IMR-90 (cell line): ENCODE measurements at places on chromosomes 5 and 9. TPM values are rescaled to one million over a fixed set of nuclear protein-coding genes. Genes with fewer than 3 reads are reported as not detected.

- H3K4me3 ChIP-seq = no peak overlapping the region
- H3K27me3 ChIP-seq = no peaks in the 10 kb centered on the region
- no peaks in the 10 kb centered on the region for H3K4me1 ChIP-seq
- H3K36me3 ChIP-seq = no peaks in the 10 kb centered on the region
- DNase-seq = no peak
Observed at GRCh38 chr5:41812156-41812555, 58.1 kb downstream of the OXCT1 start.

DNA sequence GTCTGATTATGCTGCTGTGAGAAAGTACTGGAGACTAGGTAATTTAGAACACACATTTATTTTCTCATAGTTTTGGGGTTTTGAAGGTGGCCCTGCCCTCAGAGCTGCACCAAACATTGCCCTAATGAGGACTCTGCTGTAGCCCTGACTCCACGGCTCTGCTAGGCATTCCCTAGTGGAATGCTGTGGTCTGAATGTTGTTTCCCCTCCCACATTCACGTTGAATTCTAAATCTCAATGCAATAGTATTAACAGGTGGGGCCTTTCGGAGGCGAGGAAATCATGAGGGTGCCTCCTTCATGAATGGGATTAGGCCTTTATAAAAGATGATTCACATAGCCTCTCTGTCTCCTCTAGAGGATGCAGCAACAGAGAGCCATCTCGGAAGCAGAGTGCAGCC lies 25.7 kb downstream of the GADD45G start:
- H3K4me1 ChIP-seq = no peaks in the 10 kb centered on the region
- no peaks in the 10 kb centered on the region for H3K36me3 ChIP-seq
- peaks cover 11% of the 10 kb centered on the region for H3K27me3 ChIP-seq
- H3K27ac ChIP-seq = no peak overlapping the region
- H3K4me3 ChIP-seq = no peak overlapping the region

GRCh38 chr5:152277936-152278335 lies 127.1 kb downstream of the NMUR2 start:
- no peaks in the 10 kb centered on the region for H3K36me3 ChIP-seq
- H3K27ac ChIP-seq = no peak overlapping the region
- H3K4me3 ChIP-seq = no peak overlapping the region
- no peaks in the 10 kb centered on the region for H3K27me3 ChIP-seq
- no peak for DNase-seq

DNA sequence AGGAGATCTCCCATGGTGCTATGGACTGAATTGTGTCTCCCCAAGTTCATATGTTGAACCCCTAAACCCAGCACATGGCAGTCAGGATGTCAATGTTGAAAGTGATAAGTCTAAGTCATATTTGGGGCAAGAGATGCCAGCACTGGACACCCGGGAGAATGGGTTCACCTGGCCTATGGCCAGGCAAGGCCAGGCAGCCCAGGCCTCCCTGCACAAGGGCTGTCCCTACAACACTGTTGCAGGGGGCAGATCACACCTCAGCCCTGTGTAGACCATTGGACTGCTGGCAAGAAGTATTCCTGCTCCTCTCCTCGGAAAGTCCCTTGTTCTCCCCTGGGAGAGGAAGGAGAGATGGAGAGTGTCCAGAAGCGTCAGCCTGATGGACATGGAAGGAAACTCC lies 240.5 kb downstream of the GADD45G start:
- no peaks in the 10 kb centered on the region for H3K36me3 ChIP-seq
- no peak overlapping the region for H3K27ac ChIP-seq
- H3K27me3 ChIP-seq = no peaks in the 10 kb centered on the region
- H3K4me1 ChIP-seq = no peaks in the 10 kb centered on the region
- no peak overlapping the region for H3K4me3 ChIP-seq

GRCh38 chr5:142314606-142315005 lies 10.2 kb downstream of the SPRY4 start:
- H3K36me3 ChIP-seq = peaks cover 45% of the 10 kb centered on the region
- DNase-seq = no peak
- H3K4me1 ChIP-seq = peaks cover 30% of the 10 kb centered on the region
- H3K27ac ChIP-seq = no peak overlapping the region

The RORB gene
- total RNA-seq = under 0.01 TPM in 1 of 2 replicates, not detected in the other

GRCh38 chr9:11701706-11702105 lies 991.5 kb upstream of the TYRP1 start:
- no peaks in the 10 kb centered on the region for H3K36me3 ChIP-seq
- H3K27ac ChIP-seq = no peak overlapping the region
- no peak overlapping the region for H3K4me3 ChIP-seq
- H3K4me1 ChIP-seq = no peaks in the 10 kb centered on the region
- no peak for DNase-seq
- H3K27me3 ChIP-seq = no peaks in the 10 kb centered on the region

The CTNNA1 gene
- total RNA-seq = 395 and 471 TPM in 2 replicates

DNA sequence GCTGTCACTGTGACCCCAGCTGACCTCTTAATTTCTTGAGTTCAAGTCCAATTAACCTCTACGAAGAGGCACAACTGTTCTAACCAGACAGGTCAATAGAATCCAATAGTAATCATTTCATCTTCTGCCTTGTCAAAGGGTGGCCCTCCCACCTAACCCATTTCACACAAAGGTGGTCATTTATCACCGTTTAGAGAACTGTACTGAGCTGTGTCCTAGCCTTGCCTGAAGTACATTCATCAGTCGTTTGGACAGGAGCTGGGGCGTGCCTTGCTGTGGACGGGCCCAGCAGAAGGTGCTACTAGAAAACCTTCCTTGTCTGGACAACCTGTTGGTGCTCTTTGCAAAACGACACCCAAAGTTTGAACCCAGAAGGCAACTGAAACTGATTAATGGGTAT lies 605.4 kb downstream of the ISL1 start:
- H3K4me3 ChIP-seq = no peak overlapping the region
- H3K27ac ChIP-seq = no peak overlapping the region
- DNase-seq = no peak
- H3K4me1 ChIP-seq = no peaks in the 10 kb centered on the region
- H3K27me3 ChIP-seq = no peaks in the 10 kb centered on the region
- no peaks in the 10 kb centered on the region for H3K36me3 ChIP-seq

DNA sequence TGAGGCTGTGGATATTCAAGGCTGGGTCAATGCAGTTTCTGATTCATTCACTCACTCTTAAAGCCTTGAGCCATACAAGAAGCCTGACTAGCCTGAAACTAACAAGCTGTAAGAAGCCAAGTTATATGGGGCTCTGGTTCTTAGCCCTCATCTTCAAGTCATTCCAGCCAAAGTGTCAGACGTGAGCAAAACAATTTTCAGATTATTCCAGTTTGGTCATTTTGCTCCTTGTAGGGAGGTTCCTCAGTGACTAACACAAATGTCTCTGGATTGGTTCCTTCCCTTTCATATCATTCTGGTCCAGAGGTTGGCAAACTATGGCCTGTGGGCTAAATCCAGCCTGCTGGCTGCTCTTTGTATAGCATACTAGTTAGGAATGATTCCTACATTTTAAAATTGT lies 12.5 kb upstream of the SHOC1 start:
- DNase-seq = no peak
- no peaks in the 10 kb centered on the region for H3K36me3 ChIP-seq
- H3K4me3 ChIP-seq = no peak overlapping the region
- no peak overlapping the region for H3K27ac ChIP-seq

- no peaks in the 10 kb centered on the region for H3K27me3 ChIP-seq
- no peak overlapping the region for H3K4me3 ChIP-seq
- no peak overlapping the region for H3K27ac ChIP-seq
- H3K4me1 ChIP-seq = no peaks in the 10 kb centered on the region
Observed at GRCh38 chr9:122988920-122989621, 44.4 kb upstream of the GPR21 start.

DNA sequence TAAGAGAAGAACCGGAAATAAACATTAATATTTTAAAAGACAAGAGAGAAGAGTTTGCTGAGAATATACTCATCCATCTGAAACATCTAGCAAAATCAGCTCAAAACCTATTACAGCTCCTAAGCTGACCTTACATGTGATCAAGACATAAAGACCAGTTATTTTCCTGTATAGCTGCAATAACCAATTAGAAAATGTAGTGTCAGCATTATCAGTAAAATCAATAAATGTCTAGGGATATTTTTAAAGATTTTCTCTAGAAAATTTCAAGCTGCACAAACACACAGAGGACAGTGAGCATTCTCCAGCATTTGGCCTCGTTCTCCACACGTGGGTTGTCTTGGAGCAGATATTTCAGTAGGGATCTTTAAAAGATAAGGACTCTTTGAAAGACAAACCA lies 127.6 kb upstream of the CACNA1B start:
- no peaks in the 10 kb centered on the region for H3K27me3 ChIP-seq
- peaks cover 36% of the 10 kb centered on the region for H3K36me3 ChIP-seq
- H3K4me3 ChIP-seq = no peak overlapping the region
- no peak for DNase-seq
- H3K27ac ChIP-seq = no peak overlapping the region

- peaks cover 4% of the 10 kb centered on the region for H3K4me1 ChIP-seq
- no peaks in the 10 kb centered on the region for H3K36me3 ChIP-seq
- DNase-seq = peak; percentile 31
- H3K4me3 ChIP-seq = no peak overlapping the region
Observed at GRCh38 chr9:121962421-121962820, 130.7 kb downstream of the TTLL11 start.

GRCh38 chr5:132458651-132459030 lies 31.9 kb downstream of the IRF1 start:
- H3K4me1 ChIP-seq = peaks cover 29% of the 10 kb centered on the region
- H3K27ac ChIP-seq = peak overlapping the region; percentile 81
- no peak overlapping the region for H3K4me3 ChIP-seq
- DNase-seq = peak; percentile 75
- H3K27me3 ChIP-seq = no peaks in the 10 kb centered on the region

The CDH18 gene
- total RNA-seq = 0.83 and 1.1 TPM in 2 replicates
